ENCODE measurements at places on chromosomes 7 and 10.

GRCh38 chr7:30980751-30981150 lies 17.0 kb downstream of the GHRHR start:
- DNase-seq, result no peak

DNA sequence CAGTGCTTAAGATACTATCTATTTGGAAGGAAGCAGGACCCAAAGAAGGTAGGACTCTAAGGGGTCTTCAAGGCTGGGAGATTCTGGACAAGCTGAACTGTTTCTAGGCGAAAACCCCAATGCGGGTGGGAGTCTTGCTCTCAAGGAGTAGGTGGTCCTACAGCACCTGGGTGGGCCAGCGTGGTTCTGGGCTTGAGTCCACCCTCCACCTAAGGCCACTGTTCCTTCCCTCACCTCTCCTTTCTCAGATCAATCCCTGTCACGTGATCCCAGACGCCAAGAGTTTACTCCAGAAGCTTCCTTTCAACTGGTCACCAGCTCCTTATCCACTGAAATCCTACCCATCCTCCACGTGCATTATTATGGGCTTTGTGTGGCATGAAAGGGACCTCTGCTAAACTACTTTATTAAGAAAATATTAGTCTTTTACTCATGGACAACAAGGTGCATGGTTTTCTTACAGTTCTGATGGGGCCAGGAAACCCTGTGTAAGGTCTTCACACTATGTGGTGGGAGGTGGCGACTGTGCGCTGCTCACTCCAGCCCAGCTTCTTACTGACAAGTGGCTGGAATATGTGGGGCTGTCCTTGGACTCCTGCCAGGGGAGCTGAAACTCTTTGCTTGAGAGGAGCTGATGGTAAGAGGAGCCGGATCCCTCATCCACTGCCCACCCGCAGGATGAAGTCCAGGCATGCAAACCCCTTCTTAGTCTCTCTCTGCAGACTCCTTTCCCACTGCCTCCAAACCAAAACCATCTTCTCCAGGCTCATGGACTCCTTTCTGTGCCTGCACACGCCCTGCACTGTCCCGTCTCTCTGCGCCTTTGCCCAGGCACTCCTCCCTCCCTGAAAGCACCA lies 1.6 kb downstream of the ZNF746 start:
- DNase-seq, result no peak

DNA sequence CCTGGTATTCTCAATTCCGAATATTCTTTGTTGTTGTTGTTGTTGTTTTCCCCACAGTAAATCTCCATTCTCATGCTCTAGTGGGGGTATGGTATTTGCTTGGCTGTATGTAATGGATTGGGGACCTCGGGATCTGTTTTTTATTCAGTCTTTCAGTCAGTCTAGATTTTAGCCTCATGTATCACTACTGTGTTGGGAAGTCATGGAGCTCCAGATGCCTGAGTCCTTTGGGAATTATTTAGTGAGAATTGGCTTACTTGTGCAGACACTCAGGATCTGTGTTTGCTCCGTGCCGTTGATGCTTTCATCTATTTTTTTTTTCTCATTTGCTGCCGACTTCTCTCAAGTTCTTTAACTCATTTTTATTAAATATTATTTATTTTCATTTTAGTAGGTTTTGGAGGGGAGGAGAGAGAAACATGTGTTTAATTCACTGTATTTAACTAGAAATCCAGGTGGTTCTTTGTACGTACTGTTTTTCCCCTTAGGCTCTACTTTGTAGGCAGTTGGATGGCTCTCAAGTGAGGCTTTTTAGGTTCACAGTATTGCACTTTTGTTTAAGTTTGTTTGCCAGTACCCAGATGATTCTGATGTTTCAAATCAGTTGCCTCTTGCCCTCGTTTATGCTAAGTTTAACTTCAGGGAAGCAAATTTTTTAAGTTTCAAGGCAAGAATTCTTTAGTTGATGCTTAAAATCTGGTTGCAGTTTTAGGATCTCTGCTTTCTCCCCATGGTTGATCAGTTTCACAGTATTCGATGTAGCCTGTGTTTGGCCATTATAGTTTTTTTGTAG lies 36.9 kb downstream of the ZNRF2 start:
- DNase-seq, result no peak

- no peak for DNase-seq
Measured at GRCh38 chr7:42065942-42066341, 171.1 kb downstream of the GLI3 start.

GRCh38 chr10:132461103-132461682 lies 64.2 kb downstream of the PWWP2B start:
- no peak for DNase-seq

GRCh38 chr7:92699966-92700514 lies 109.8 kb upstream of the FAM133B start:
- no peak for DNase-seq

DNA sequence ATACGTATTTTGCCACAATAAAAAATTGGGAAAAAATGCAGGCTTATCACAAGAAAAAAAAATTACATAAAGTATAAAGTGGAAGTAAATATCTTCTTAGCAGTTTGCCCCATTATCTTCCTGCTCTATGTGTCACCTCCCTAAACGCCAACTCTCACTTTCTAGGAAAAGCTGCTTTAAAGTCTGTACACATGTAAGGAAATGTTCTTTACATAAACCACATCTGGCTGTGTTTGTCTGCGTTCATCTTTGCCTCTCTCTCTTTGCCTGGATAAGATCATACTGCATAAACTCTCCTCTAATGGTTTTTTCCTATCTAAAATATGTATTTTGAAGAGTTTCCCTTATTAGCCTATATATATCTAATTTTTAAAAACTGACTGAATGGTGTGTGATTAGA lies 23.0 kb upstream of the UMAD1 start:
- no peak for DNase-seq

GRCh38 chr7:118214833-118215182 lies 9.7 kb upstream of the ANKRD7 start:
- no peak for DNase-seq

DNA sequence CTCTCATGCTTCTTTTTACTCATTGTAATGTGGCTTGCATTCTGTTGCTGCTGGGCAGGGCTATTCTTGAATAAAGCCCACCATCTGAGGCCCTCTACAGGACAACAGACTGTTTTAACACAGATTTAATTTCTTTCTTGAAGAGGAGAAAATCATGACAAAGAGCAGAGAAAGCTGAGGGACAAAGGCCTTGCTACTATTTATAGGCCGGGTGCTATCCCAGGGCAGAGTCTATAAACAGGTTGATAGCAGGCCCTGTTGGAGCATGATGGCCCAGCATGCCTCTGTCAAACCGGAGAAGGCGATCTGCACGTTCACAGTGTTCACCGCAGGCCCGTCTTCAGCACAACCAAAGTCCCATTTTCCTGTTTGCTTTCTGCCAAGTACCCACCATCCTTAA lies 3.0 kb downstream of the VIPR2 start:
- DNase-seq, result no peak

DNA sequence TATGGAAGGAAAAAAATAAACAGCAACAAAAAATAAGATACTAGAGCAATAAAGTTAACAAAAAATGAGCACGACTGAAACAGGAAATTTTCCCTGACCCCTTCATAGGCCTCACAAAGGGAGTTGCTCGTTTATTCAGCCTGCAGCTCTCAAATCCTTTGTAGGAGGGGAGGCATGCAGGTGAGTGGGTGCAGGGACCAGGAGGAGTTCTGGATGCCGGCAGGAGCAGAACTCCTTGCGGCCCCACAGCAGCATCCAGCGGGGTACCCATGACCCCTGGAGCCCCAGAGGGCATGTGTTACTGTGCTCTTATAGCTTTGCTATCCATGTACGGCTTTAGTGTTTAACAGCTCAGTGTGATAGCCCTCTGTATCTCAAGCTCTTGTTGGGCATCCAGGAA lies 5.8 kb downstream of the TAS2R39 start:
- DNase-seq, result no peak

DNA sequence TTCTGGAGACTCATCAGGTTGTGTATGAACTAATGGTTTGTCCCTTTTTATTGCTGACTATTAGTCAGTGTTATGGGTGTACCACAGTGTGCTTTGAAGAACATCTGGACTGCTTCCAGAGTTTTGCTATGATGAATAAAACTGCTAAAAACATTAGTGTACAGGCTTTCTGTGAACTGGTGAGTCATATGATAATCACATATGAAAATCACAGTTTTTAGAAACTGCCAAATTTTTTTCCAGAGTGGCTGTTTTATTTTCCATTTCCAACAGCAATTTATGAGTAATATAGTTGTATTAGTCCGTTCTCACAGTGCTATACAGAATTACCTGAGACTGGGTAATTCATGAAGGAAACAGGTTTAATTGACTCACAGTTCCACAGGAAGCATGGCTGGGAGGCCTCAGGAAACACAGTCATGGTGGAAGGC lies 281.2 kb upstream of the VSTM2A start:
- no peak for DNase-seq

DNA sequence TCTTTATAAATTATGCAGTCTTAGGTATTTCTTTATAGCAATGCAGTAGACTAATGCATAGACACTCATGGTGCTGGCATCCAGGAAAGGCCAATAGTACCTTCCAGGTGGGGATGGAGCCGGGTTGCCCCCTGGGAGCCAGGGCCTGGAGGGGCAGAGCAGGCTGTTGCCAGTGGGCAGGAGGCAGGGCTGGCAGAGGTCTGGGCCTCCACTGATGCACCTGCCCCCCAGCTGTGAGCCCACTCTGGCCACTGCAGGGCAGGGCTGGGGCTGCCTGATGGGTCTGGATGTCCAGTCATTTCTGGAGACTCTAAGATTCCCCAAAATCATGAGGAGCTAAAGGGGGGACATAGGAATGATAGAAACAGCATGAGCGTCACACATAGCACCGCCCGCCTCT lies 66.7 kb downstream of the MICALL2 start:
- DNase-seq, result no peak

DNA sequence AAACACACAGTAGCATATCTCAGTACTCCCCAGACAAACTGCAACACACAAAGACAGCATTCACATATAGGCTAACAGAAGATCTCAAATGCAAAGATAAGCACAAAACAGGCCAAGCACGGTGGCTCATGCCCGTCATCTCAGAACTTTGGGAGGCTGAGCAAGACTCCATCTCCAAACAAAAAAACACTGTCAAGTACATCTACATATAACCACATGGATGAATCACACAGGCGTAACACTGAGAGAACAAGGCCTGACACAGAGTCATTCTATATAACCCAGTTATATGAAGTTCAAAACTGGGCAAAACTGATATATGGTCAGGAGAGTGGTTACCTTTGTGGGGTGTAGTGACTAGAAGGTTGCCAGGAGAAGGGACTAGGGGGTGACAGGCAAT lies 506.4 kb downstream of the KCNMA1 start:
- DNase-seq, result no peak

DNA sequence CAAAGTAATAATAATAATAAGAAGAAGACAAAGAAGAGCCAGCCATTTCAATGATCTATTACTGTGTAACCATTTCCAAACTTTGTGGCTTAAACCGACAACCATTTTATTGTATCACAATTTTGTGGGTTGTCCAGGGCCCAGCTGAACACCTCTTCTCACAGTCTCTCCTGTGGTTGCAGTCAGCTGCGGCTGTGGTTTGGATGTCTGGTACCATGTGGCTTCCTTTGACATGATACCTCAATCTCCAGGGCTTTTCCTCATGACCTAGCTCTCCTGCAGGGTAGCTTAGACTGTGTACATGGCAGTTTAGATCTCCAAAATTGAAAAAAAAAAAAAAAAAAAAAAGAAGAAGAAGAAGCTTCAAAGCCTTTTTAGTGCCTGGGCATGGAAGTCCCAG lies 72.6 kb upstream of the NFKB2 start:
- peak; percentile 11 for DNase-seq

- no peak for DNase-seq
Measured at GRCh38 chr7:79421751-79422150, 31.7 kb downstream of the MAGI2 start.

- no peak for DNase-seq
Measured at GRCh38 chr10:36574207-36574606, 551.2 kb upstream of the ANKRD30A start.

GRCh38 chr10:80540981-80541750 lies 3.5 kb downstream of the SH2D4B start:
- no peak for DNase-seq

GRCh38 chr10:90887555-90887954 lies 15.8 kb downstream of the RPP30 start:
- no peak for DNase-seq

DNA sequence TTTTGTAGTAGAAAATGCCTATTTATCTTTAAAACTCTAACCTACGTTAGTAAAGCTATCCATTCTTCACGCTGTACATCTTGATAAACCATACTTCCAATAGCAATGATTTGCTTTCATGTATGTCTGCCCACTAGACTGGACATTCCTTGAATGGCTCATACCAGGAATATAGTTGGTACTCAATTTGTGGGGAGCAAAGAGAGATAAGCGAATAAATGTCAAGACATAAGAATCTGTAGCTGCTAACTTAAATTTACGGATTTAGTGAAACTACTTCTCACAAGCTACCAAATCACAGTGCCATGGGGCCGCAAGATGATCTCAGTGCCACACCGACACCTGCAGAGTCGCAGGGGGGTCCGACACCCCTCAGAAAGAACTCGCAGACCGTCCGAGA lies 763 bp upstream of the RALA start:
- no peak for DNase-seq

DNA sequence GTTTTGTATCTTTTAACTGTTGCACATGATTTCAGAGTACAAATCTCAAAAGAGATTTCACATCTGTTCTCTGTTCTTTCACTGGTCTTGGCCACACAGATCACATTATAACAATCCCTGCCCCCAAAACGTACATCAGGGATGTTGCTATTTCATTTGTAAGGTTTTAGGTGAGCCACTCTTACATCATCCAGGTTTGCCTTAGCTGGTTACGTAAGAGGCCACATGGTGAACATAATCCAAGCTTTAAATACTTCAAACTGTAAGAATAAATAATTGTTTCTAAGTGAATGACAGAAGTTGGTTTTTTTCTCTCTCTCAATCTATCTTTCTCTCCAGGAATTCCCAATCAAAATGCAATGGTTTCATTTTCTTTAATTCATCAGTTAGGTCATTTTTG lies 245.9 kb upstream of the HGF start:
- no peak for DNase-seq

GRCh38 chr7:12423355-12423996 lies 19.8 kb upstream of the VWDE start:
- no peak for DNase-seq

Measured in GM06990 (cell line).